Activated CD8-positive, alpha-beta memory T cell treated with anti-CD3 and anti-CD28 coated beads for 48 hours (primary cell): ENCODE measurements at places on chromosomes 1 and 21.

GRCh38 chr1:202615501-202616354 lies 94.5 kb downstream of the SYT2 start:
- no peak for DNase-seq

- DNase-seq: no peak
Observed at GRCh38 chr1:54976747-54977146, 3.7 kb upstream of the TMEM61 start.

- DNase-seq: no peak
Observed at GRCh38 chr1:229127301-229127700, 143.6 kb upstream of the RAB4A start.

GRCh38 chr1:208078752-208079151 lies 165.4 kb downstream of the PLXNA2 start:
- no peak for DNase-seq

GRCh38 chr21:45219517-45219916 lies 68.2 kb downstream of the POFUT2 start:
- no peak for DNase-seq

DNA sequence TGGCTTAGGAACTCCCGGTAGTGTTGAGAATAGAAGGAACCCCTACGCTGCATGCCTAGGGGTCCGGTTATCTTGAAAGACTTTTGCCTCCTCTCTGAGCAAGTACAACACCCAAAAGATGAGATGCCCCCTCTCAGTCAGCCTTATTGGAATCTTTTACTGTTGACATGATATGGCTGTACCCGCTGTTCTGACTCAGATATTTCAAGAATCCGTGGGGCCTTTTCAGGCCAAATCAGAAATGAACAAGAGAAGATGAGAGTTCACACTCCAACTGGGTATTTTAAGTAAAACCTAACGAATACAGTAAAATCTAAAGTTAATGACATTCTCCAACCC lies 164.2 kb downstream of the PPIAL4G start:
- no peak for DNase-seq

- no peak for DNase-seq
Observed at GRCh38 chr21:35520856-35521255, 471.8 kb upstream of the RUNX1 start.

- DNase-seq: no peak
Observed at GRCh38 chr1:69858534-69858933, 290.8 kb downstream of the LRRC7 start.

DNA sequence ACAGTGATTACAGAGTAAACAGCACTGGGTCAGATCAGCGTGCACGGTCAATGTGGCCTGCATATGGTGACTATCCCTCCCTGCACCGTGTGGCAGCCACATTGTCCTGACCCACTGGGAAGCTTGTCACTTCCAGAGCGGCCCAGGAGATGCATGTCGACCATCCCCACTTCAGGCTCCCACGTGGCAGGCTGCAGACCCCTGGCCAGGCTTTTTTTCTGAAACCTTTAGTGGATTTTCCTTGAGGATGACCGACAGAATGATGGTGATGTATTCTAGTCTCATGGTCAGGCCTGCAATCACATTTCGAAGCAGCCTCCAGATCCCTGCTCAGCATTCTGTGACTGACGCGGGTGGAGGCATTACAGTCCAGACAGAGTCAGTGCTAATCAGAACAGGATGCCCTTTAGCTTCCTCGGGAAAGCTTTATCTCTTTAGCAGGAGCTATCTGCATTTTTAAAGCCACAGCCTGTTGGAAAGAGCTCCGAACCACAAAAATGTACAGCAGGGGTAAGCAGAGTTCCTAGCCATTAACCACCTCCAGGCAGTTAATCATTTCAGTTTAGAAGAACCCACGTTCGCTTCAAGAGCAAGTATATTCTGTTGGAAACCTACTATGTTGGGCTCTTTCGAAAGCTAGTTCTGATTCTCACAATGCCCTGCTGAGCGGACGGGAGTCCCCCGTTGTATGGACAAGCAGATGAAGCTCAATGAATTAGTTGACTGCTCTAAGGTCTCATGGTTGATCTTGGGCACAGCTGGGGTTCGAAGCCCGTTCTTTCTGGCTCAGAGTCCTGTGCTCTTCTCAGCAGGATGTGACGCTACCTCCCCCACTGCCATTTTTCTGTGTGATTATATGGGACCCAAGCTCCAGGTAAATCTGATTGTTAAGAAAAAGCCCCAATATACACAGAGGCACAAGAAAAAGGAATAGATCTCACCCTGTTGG lies 56.5 kb downstream of the IRF2BP2 start:
- no peak for DNase-seq

DNA sequence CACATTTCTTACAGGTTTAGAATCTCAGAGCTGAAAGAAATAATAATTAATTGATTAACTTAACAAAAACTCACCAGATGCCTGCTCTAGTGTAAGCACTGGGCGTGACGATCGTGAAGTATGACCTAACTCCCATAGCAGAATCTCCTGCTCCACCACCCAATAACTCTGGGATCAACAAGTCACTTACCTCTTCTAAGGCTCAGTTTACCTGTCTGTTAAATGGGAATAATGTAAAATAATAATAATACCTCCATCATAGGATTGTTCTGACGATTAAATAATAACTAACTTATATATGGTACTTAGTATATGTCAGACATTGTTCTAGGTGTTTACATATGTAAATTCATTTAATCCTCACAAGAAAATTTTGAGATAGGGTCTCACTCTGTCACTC lies 24.6 kb downstream of the COA7 start:
- DNase-seq: no peak

DNA sequence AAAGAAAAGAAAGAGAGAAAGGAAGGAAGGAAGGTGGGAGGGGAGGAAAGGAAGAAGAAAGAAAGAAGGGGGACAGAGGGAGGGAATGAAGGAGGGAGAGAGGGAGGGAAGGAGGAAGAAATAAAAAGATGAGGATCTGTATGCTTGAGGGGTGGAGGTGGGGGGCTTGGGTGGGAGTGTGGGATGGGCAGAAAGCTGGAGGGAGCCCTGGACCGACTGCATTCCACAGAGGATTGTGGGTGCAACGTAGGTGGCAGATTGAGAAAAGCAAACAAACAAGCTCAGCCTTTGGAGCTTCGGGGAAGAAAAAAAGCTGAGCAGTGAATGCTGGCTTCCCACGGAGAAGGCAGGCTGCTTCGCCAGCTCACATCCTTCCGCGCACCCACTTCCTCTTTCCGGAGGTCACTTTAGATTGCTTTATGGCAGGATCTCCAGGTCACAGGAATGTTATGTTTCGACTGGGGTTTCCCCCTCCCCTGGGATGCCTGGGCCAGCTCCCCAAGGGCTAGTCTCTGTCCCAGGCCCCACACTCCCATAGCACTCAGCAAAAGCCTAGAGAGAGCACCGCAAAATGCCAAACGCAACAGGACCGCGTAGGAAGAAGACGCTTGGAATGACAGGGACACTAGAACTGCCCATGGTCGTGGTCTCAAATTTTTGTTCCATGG lies 20.7 kb upstream of the LGALS8 start:
- no peak for DNase-seq

GRCh38 chr1:209657918-209658317 lies 5.7 kb upstream of the LAMB3 start:
- no peak for DNase-seq

GRCh38 chr1:192602757-192603156 lies 27.2 kb downstream of the RGS1 start:
- DNase-seq: no peak

DNA sequence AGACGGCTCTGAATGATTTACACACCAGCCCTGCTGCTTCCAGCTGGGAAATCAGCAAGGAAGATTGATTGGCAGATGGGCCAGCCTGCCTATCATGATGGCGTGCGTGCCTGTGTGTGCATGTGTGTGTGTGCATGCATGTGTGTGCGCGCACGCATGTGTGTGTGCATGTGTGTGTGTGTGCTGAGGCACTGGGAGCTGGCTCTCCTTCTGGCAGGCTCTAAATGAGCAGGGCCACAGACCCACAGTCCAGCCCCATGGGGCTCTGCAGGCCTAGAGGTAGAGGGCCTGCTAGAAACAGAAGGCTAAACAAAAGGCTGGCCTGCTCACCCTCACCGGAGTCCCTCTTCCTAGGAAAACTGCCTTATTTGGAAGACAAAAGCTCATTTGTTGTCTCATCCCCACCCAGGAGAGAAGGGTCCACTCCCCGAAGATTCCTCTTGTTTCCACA lies 6.0 kb downstream of the KLHDC8A start:
- DNase-seq: no peak

- DNase-seq: no peak
Observed at GRCh38 chr21:16837721-16838120, 675.1 kb upstream of the CXADR start.

GRCh38 chr1:183635099-183635605 lies 431 bp downstream of the ARPC5 start:
- no peak for DNase-seq

DNA sequence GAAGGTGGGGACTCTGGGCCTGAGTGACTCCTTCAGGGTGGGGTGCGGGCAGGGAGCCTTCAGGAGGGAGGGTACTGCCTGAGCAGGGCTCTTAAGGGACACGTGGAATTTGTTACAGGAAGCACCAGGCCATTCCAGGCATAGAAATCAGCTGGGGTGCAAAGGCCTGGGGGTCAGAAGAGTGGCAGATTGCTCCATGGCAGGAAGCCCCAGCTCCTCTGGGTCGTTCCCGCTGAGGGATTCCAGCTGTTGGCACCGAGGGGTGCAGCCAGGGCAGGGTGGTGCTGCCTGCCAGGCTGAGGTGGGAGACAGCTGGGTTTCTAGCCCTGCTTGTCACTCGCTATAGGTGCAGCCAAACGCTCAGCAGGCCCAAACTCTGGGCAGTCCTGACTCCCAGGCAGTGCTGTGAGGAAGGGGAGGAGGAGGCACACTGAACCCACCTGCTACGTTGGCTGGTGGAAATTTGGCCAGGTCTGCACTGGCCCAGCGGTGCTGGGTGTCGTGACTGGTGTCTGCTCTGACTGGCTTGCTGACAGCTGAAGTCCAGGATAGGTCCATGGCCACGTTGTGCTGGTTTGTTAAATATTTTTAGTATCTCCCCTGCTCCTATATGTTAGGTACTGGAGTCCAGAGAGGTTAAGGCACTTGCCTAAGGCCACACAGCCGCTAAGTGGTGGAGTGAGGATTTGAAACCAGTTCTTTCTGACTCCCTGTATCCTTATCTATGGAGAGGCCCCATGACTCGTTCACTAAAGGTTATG lies 19.3 kb downstream of the TNFRSF1B start:
- DNase-seq: no peak

- DNase-seq: no peak
Observed at GRCh38 chr1:119375366-119375765, 6.8 kb downstream of the HAO2 start.

DNA sequence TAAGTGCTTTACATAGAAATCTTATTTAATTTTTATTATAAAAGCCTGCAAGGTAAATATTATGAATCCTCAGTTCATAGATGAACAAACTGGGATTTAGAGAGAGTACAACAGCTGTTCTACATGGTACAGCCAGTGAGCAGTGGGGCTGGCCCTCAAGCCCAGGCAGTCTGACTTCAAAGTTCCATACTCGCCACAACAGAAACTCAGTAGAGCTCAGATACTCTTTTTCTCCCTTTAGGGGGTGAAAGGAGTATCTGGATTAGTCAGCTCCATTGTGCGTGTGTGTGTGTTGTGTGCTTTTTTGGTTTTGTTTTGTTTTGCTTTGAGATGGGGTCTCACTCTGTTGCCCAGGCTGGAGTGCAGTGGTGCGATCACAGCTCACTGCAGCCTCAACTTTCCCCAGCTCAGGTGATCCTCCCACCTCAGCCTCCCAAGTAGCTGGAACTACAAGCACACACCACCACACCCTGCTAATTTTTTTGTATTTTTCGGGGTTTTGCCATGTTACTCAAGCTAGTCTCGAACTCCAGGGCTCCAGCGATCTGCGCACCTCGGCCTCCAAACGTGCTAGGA lies 378.5 kb downstream of the SMYD3 start:
- DNase-seq: no peak

- DNase-seq: no peak
Observed at GRCh38 chr21:42941696-42942085, 16.3 kb upstream of the ERVH48-1 start.

DNA sequence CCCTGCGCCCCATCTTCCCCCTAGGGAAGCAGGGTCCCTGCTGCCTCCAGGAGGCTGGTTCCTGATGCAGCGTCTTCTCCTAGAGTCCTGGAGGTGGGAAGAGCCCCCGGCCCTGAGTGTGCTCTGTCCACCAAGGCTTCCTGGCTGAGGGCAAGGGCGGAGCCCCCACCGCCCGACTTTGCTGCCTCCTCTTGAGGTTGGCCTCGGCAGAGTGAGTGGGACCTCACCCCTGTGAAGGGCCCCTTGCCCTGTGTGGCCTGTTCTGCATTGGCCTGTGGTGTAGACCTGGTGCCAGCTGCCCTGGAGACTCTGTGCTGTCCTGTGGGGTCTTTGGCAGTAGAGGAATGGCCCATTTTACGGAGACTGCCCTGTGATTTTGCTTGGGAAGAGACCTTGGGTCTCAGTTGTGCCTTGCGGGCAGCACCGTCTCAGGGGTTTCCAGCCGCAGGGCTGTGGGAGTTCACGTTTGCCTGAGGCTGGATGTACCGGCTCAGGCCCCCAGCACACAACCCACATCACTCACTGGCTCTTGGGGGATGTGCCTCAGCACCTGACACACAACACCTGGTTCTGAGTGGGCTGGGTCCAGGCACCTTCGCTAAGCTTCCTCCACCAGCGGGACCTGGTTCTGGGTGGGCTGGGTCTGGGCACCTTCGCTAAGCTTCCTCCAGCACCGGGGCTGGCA lies 73.6 kb downstream of the SKI start:
- DNase-seq: no peak
